Mammary epithelial cell (primary cell): ENCODE measurements at places on chromosomes 16 and 17.

- no peak for DNase-seq
Measured at GRCh38 chr17:43531955-43532354, 14.2 kb downstream of the ETV4 start.

DNA sequence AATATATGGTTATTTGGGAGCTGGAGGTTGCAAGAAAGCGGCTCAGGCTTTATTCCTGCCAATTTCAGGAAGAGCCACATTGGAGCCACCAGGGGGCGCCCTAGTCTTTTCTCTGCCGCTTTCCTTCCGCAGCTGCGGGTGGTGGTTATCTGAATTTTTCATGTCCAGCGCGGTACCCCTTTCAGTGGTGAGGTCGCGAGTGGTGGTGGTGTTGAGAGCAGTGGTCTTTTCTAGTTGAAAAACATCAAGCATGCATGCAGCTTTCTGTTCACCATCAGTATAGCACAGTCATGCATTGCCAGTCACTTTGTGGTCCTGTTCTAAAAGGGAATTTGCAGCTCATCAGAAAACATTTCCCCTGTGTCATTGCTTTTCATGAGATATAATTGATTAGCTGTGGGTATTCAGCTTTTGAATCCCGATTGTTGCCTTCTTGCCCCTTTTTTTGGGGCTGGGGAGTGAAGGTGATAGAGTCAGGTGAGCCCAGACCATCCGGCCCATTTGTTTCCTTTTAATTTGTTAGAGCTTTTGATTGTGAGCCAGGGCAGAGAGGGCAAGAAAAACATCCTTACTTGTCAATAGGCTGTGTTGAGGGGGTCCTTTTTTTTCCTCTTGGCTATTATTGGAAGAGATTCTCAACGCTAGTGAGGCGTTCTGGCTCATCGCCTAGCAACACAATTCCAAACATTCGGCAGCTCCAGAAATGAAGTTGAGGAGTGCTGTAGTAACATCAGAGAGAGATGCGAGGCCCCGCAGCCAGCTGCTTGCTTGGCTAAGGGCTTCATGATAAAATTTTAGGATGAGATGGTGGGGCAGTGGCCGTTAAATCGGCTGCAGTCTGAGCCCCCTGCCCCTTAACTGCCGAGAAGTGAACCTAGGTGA is 119.0 kb downstream of the SNX29 start:
- peak; percentile 10 for DNase-seq

- no peak for DNase-seq
Measured at GRCh38 chr16:89316701-89317100, 99.2 kb downstream of the ZNF778 start.

GRCh38 chr17:63395075-63395805 is 50.9 kb downstream of the CYB561 start:
- no peak for DNase-seq

DNA sequence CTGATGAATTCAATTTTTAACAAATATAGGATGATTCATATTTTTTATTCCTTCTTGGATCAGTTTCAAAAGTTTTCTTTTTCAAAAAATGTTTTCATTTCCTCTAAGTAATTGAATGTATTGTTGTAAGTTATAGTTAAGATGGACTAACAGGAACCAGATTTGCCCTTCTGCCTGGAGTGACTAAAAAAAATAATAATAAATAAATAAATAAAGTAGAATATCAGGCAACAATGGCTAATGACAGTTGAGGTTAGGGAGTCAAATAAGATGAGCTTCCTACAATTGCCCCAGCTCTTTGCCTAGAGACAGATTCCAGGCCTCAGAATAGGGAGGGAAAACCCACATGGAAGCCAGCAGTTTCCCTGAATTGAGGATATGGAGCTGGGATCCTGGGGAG is 73.7 kb upstream of the MSI2 start:
- no peak for DNase-seq

DNA sequence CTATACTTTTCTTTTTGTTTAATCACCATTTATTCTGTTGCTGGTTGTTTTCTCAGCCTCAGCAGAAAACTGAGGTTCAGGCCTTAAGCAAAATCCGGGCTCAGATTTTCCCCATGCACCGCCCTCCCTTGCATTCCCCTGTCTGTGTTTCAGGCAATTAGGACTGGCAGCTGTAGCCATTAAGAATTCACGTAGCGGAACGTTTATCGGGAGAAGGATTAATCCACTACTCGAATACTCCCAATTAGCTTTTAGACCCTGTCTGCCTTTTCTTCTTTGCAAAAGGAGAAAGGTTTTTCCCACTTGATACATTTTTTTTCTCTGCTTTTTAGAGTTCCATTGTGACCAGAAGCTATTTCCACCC is 173.1 kb downstream of the RPTOR start:
- DNase-seq, result no peak

GRCh38 chr17:36980280-36980761 is 31.6 kb downstream of the AATF start:
- no peak for DNase-seq

DNA sequence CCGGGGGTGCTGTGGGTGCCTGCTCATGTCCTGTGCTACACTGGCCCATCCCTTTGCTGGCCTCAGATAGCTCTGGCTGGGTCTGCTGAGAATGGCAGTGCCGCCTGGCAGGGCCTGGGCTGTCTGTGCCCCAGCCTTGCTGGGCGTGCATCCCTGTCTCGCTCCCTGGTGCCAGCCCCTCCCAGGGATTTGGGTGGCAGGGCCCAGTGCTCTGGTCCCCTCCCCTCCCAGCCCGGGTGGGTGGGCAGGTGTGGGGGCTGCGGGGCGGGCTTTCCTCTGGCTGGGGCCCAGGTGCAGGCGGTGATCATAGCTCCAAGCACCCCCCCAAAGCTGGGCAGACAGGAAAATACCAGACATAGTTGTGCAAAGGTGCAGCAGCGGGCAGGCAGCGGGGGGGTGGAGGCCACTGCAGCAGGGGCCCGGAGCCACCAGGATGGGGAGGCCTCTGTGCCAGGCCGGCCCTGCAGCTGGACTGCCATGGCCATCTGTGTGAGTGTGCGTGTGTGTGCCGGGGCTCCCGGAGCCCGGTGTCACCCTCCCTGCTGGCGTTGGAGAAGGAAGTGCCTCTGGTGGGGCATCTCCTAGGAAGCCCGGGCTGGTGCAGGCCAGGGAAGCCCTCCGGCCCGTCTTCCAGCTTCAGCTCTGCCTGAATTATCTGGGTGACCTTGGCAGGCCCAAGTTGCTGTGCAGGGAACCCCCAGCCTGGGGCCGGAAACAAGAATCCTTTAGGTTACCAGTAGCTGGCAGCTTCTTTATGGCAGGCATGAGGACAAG is 7.4 kb downstream of the GLIS2 start:
- DNase-seq, result no peak

GRCh38 chr16:87701078-87701460 is 64.7 kb downstream of the KLHDC4 start:
- DNase-seq, result no peak
